ENCODE measurements at places on chromosomes 16 and 17. TPM values are rescaled to one million over a fixed set of nuclear protein-coding genes. Genes with fewer than 3 reads are reported as not detected.

DNA sequence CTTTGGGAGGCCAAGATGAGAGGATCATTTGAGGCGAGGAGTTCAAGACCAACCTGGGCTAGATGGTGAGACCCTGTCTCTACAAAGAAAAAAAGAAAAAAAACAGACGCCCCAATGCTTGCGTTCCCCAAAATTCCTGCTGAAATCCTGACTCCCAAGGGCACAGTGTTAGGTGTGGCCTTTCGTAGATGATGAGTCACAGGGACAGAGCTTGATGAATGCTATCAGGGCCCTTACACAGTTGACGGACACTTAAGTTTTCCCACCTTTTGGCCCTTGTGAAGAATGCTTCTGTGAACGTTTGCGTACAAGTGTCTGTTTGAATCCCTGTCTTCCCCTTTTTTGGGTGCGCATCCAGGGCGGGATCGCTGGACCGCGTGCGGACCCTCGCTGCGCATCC lies 16.5 kb upstream of the ZNF750 start:
- DNase-seq, result no peak

DNA sequence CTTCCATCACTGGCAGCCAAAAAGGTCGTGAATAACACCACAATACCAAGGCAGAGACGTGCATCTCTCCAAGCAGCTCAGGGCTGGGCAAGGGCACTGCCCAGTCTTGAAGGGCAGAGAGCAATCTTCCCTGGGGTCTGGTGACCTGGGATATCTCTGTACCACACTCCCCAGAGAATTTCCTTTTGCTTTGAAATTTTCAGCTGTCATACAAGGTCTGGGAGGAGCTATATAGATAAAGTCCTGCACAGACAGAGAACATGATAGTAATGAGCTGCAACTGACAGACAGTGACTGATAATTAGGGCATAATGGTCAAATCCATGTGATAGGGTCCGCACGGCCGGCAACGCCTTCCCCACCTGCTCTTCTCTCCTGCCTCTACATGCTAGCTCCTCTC lies 68.2 kb downstream of the DYNLRB2 start:
- no peak for DNase-seq

DNA sequence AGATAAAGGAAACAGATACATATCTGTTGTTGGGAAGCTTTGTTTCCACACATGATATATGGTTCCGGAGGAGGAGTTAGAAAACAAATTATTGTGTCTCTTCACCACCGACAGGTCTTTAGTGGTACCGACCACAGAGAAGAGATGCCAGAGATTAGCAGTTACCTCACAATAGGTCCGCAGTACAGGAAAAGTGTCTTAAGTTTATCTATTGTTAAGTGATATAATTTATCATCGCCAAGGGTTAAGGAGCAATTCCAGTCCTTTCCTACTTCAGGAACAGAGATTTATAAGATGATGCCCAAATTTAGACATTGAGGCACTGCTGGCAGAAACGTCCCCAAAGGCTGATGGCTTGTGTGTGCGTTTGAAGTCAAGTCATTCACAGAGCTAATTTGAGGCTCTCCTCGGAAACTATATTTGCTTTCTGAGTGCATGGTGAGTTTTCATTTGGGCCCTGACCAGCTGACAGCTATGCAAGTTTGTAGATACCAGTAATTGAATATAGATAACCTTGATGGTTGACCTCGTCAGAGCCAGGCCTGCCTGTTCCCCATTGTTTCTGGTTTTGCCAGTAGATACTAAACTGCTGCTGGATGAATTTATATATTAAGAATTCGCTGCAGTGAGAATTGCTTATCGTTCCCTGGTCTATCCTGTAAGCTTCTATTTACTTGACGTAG lies 196.4 kb upstream of the IRX3 start:
- DNase-seq, result no peak

DNA sequence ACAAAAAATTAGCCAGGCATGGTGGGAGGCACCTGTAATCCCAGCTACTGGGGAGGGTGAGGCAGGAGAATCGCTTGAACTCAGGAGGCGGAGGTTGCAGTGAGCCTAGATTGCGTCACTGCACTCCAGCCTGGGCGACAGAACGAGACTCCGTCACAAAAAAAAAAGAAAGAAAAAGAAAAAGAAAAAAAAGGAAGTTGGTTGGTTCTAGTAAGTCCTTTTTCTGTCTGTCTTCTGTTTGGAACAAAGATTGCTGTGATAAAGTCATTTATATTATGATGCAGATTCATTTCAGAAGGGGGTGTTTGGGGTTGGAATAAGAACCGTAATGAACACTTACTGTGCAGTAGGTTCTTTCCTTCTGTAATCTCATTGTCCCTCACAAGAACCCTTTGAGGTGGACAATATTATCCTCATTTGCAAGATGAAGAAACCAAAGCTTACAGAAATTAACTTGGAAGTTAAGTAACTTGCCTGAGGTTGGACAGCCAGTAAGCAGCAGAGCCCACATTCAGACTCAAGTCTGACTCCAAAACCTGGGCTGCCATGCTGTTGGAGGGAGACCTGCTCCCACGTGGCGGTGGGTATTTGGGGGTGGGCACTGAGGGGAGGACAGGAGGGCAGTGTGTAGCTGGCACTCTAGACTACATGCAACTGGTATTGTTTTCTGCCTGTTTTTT lies 10.3 kb downstream of the MINK1 start:
- DNase-seq, result no peak

GRCh38 chr16:27351989-27352388 lies 38.2 kb downstream of the IL4R start:
- DNase-seq, result no peak

GRCh38 chr17:78876094-78876597 lies 26.9 kb downstream of the CEP295NL start:
- DNase-seq, result no peak

DNA sequence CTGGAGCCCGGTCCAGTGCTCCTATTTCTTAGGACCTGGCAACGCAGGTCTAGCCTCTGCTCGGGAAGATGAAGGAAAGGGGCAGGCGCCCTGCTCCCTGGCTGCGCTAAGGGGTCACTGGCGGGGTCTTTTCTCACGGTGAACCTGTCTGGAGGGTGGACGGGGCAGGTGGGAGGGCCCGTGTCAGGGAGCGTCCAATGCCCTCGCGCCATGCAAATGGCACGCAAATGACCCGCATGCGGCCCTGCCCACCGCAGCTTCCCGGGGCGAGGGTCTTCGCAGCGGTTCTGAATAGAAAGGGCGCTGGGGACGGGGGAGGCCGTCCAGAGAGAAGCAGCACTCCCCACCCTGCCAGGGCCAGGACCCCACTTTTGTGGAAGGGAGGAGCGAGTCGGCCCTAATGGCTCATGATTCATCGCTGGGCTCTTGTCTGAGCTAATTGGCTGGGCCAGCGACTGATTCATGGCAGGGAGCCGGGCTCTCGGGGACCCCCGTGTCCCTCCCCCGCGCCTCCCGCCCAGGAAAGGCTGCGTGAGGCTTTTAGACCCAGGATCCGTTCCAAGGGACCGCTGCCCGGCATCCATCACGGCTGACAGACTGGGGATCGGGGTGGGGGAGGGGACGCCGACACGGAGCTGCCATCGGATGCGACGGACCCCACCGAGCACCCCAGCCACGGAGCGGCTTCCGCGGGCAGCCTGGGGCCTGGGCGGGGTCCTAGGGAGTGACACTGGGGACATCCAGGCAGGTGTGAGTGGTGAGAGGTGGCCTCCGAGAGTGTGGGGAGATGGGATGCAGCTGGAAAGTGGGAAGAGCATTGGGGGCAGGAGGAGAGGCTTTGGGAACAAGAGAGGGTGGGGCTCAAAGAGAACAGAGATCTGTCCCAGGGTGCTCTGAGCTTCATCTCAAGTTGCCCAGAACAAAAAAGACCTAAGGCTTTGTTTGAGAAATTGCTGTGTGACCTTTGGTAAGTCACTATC lies 25.0 kb upstream of the NGFR start:
- no peak for DNase-seq

GRCh38 chr17:57045868-57046704 lies 39.0 kb upstream of the AKAP1 start:
- DNase-seq, result no peak

- no peak for DNase-seq
These were observed 33.5 kb downstream of the KCNJ2 start for GRCh38 chr17:70202840-70203239.

GRCh38 chr16:20903116-20903898 lies 2.7 kb downstream of the LYRM1 start:
- DNase-seq, result no peak

DNA sequence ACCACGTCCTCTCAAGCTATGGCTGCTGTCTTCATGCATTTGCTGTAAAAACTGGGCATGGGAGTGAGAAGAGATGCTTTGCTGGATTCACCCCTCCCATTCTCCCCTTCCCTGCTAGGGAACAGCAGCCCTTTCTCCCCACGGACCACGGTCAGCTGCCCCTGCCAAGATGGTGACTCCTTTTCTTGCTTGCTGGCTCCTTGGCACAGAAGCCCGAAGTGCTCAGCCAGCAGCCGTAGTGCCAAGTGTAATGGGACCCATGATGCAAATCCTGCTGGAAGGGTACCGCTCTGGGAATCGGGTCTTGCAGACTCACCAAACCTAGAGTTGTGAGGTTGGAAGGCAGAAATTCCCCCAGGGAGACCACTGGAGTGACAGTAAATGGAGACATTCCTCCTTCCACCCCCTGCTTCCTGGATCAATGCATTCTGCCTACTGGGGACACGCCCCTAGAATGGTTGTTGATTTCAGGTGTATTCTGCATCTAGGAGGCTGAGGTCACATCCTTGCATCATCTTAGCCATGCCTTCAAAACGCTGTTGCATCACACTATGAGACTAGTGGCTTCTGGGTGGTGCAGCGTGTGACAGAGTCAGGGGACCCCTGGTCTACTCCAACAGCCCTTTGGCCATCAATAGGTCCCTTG lies 63.0 kb upstream of the CBX4 start:
- DNase-seq, result no peak

DNA sequence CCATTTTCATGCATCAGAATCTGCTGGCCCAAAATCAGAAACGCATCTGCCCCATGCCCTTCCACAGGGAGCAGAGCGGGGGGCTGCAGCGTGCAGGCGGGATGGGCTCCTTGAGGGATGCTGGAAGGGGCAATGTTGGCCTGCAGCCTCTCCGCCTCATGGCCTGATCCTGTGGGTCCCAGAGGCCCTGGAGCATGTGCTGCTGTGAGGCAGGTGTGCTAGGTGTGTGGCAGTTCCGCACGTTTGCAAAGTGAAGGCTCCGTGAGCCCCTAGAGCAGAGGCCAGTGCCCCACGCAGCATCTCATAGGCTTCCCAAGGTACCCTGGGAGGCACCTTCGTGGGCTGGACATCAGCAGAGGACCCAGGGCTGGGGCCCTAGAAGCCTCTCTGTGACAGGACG lies 36.4 kb upstream of the CDH15 start:
- DNase-seq, result no peak

DNA sequence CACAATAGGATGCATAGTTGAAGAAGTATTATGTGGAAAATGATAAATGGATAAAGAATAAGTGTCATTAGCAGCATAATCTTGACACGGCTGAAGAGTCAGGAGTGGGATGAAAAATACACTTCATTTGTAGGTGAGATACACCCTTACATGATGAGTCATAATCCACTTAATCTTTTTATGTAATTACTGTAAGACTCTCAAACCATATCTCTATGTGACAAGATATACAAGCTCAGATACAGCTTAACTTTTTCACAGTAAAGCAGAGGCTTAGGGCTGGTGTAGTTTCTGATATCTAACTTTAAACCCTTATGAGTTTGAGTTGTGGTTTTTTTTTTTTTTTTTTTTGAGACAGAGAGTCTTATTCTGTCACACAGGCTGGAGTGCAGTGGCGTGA lies 101.2 kb downstream of the FTO start:
- DNase-seq, result no peak

Gene CES1
- polyA plus RNA-seq, result 0.03 TPM

Gene SIRT7
- 20.5 TPM for polyA plus RNA-seq

Gene ABCC12
- not detected for polyA plus RNA-seq

Gene EZH1
- 27.3 TPM for polyA plus RNA-seq

Gene BLMH
- polyA plus RNA-seq, result 11.8 TPM

Gene CFAP97D1
- 0.03 TPM for polyA plus RNA-seq

Gene DHX58
- 1.9 TPM for polyA plus RNA-seq

Gene KRT12
- polyA plus RNA-seq, result not detected

Gene SERPINF2
- polyA plus RNA-seq, result not detected

All from IMR-90 (cell line).